Stomach (tissue), 19 donors: ENCODE measurements at places on chromosomes 7 and 10. TPM values are rescaled to one million over a fixed set of nuclear protein-coding genes. Genes with fewer than 3 reads are reported as not detected.

The SPDYE6 gene
- not detected for total RNA-seq

The HKDC1 gene
- 2.4 TPM for total RNA-seq

The COL17A1 gene
- total RNA-seq = 0.45 TPM

The CABCOCO1 gene
- not detected for total RNA-seq

The RNLS gene
- not detected for total RNA-seq

The STX1A gene
- total RNA-seq = 19.2 TPM

The ADRA2A gene
- not detected for total RNA-seq

The ZNF680 gene
- total RNA-seq = 41.1 TPM

The SEMA3E gene
- total RNA-seq = 0.89 TPM

The CDNF gene
- total RNA-seq = 4.2 TPM

The LRIT1 gene
- not detected for total RNA-seq

The MRC1 gene
- 38.5 TPM for total RNA-seq

The KNDC1 gene
- 0.58 TPM for total RNA-seq

The ELAPOR2 gene
- total RNA-seq = 9.8 TPM

The CHAT gene
- total RNA-seq = not detected

The HPS6 gene
- 14.0 TPM for total RNA-seq

The FBXW4 gene
- 39.7 TPM for total RNA-seq

The WAPL gene
- total RNA-seq = 17.7 TPM

The NACAD gene
- 9.3 TPM for total RNA-seq

The CALY gene
- 2.0 TPM for total RNA-seq

The FAM25G gene
- not detected for total RNA-seq

The SLC39A12 gene
- not detected for total RNA-seq

The HDAC9 gene
- total RNA-seq = 16.1 TPM

The HEPACAM2 gene
- total RNA-seq = not detected

The MOGAT3 gene
- 1.7 TPM for total RNA-seq

The CBX3 gene
- 21.4 TPM for total RNA-seq

The BMS1 gene
- 15.2 TPM for total RNA-seq

The DLG5 gene
- 32.3 TPM for total RNA-seq

The OR2F2 gene
- not detected for total RNA-seq

The TMEM176A gene
- total RNA-seq = 116 TPM

The EVX1 gene
- not detected for total RNA-seq

The LIPN gene
- total RNA-seq = not detected

The VENTX gene
- 3.2 TPM for total RNA-seq

The OPN4 gene
- not detected for total RNA-seq

The ZC3HAV1L gene
- total RNA-seq = 14.2 TPM

The AKR1C8 gene
- total RNA-seq = not detected

The HGF gene
- 10.7 TPM for total RNA-seq

The ABCB1 gene
- total RNA-seq = 10.6 TPM

The SFMBT2 gene
- total RNA-seq = 1.2 TPM

The SRRM3 gene
- 5.1 TPM for total RNA-seq

The INA gene
- not detected for total RNA-seq

The PRPS1L1 gene
- not detected for total RNA-seq

The NAT16 gene
- total RNA-seq = not detected

The OPN1SW gene
- total RNA-seq = not detected

The PPIF gene
- total RNA-seq = 39.0 TPM

The DPP6 gene
- total RNA-seq = 3.3 TPM

The SUN3 gene
- total RNA-seq = not detected

The CLCN1 gene
- total RNA-seq = not detected

The GIMAP6 gene
- total RNA-seq = 10.6 TPM

The CCDC146 gene
- 88.7 TPM for total RNA-seq

The TMED4 gene
- total RNA-seq = 127 TPM

The ABCF2 gene
- total RNA-seq = 13.4 TPM

The TUBAL3 gene
- not detected for total RNA-seq

The MYH16 gene
- total RNA-seq = not detected

The CDK14 gene
- total RNA-seq = 13.4 TPM

The GPC2 gene
- total RNA-seq = 4.0 TPM

The ASB15 gene
- total RNA-seq = not detected

The PRKAR2B gene
- total RNA-seq = 4.7 TPM

The WNT8B gene
- not detected for total RNA-seq
